Effector memory CD4-positive, alpha-beta T cell (primary cell): ENCODE measurements at places on chromosomes 5 and 9.

DNA sequence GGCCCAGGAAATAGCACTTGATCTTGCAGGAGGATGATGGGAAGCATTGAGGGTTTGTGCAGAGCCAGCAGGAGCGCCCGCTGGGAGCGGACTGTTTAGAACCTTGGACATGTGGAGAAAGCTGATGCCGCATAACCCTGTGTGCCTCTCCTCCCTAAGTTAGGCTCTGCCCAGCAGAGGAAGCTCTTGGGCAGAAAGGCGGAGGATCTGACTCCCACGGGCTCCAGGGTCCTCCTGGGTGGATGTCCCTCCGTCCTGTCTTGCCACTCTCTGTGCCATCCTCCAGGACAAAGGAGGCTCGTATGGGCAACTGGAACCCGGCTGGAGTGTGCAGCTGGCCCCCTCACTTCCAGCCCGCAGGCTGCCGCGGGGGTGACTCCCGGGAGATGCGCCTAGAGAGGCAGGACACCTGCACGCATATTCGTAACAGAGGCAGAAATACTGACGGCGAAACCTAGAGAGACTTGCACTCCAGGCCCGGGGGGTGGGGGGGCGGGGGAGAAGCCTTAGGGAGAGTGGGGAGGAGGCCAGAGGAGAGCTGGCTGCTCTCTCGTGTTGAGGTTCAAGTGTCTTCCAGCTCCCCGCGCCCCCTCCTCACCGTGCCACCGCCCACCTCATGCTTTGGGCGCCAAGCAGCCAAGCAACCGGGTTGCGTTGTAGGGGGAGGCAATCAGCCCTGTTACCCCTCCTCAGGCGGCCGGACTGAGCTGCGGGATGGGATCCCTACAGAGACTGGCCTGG lies 5.4 kb upstream of the FOXE1 start:
- DNase-seq, result no peak

DNA sequence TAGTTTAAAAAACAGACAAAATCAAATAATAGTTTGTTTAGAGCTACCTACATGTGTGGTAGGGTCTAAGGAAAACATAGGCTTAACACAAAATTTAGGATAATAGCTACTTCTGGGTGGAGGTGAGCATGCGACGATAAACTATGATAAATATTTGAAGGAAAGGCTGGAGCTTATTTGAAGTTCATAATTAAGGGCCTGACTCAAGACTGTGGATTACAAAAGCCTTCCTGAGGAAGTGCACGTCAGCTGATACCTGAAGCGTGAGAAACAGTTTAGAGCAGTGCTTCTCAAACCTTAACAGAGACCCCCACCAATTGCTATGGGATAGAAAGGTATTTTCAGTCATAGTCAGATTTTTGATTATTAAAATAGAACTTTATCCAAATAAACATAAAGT lies 20.4 kb upstream of the UBLCP1 start:
- no peak for DNase-seq

- DNase-seq, result no peak
These were observed 7.5 kb upstream of the PAIP1 start for GRCh38 chr5:43564289-43564850.

DNA sequence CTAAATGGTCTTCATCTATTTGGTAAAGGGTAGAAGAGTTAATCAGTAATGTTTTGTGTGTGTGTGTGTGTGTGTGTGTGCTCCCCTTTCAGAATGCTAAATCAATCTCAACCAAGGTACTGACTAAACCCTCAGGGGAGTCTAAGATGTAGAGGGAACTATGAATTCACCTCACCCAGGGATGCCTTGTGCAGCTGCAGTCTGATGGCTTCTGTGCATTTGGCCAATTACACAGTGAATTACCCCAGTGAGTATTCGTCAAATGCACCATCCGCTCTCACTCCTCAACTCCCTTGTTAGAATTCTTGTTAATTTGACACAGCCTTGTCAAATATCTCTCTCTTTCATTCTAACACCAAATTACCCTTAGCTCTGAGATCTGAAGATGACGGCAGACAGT lies 234.6 kb downstream of the GABRB2 start:
- DNase-seq, result no peak

GRCh38 chr5:147687118-147687517 lies 95.4 kb downstream of the JAKMIP2 start:
- DNase-seq, result no peak

DNA sequence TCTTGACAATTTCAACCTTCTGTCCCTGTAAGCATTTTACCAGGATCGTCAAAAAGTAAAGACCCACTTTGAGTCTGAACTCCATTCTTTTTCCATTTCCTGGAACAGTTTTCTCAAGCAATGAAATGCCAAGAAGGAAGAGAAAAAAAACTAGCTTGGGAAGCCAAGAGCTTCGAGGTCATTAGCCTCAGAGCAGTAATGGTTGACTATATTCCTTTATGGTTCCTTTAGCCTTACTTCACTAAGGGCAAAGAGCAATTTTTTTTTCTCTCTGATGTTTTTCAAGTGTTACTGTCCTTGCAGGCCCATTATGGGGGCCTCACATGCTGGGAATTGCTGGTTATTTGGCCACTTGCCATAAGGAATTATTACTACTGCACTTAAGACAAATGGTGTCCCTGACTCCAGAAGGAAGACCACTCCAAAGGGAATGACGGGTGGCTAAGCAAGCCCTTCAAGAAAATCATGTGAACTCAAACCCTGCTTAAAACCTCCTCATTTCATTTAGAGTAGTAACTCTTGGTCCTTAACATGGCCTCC lies 37.1 kb downstream of the BNC2 start:
- no peak for DNase-seq

GRCh38 chr5:33781286-33781685 lies 110.5 kb downstream of the ADAMTS12 start:
- DNase-seq, result no peak
